IPS DF 19.7 (cell line): ENCODE measurements at places on chromosomes 11 and 22.

GRCh38 chr11:96708219-96708878, 318.5 kb downstream of the JRKL start:
- no peak for DNase-seq

DNA sequence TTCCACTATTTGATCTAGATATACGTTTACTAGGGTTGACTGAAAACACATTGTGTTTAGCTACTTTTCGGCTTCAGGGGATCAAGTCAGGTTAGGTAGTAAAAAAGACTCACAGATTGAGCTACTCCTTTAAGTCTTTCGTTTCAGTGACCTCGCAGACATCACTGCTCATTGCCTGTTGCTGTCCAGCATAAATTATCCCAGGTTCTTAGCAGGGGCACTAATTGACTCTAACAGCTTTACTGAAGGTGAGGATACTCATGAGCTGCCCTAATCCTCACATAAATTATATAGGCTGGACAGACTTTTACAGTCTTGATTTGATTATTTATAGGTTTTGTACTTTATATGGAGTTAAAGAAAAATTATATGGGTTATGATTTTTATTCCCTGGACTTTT, 3.7 kb downstream of the CARD18 start:
- no peak for DNase-seq

- DNase-seq, result no peak
These were observed 24.2 kb downstream of the C22orf31 start for GRCh38 chr22:29037340-29037932.

DNA sequence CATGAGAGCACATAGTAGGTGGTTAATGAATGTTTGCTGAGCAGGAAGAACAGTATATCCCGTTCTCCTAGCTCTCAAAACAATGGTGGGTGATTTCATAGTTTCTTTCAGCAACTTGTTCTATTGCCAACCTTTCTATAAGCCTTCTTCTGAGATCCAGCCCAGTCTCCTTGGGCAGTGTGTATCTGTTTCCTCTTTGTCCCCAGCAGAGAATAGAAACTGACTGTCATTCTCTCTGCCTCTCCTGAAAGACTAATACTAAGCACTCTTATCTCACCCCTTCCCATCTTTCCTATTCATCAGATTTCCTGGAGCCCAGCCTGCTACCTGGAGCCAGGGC, 272.9 kb downstream of the ST3GAL4 start:
- no peak for DNase-seq

DNA sequence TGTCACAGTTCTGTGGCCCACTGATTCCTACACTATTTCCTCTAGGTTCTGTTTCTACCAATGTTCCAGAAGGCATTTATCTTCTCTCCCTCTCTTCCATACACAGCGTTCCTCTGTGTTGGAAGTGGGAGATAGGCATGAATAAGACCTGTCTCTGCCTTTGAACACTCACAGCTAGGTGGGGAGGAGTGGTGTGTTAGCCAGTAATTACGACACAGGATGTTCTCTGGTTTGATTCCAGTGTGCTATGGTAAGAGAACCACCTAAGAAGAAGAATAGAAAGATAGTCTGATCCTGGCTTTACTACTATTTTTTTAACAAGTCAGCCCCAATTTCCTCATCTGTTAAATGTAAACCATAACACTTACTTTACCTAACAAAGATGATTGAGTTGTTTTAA, 200.2 kb upstream of the MTMR2 start:
- DNase-seq, result no peak

GRCh38 chr11:114168691-114169090, 109.2 kb downstream of the ZBTB16 start:
- no peak for DNase-seq

DNA sequence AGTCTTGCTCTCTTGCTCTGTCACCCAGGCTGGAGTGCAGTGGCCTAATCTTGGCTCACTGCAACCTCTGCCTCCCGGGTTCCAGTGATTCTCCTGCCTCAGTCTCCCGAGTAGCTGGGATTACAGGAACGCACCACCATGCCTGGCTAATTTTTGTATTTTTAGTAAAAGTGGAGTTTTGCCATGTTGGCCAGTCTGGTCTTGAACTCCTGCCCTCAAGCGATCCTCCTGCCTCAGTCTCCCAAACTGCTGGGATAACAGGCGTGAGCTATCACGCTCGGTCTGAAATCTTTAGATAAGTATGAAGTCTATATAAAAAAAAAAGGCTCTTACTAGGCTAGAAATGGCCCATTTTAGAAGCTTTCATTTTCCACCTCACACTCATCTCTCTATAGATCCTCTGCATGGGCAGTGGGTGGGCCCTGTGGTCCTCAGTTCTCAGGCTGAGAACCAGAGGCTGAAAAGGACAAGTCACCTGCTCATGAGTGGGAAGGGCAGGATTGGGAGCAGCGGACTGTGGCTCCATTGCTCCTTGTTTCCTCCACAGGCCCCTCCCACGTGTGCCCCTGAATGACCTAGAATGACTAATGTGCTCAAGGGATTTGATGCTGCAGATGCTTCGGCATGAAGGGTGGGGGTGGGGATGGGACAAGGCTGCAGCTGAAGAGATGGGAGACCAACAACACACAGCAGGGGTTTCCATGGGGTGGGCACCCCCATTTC, 19.8 kb upstream of the PRAME start:
- no peak for DNase-seq

GRCh38 chr22:17964643-17965042, 59.7 kb downstream of the MICAL3 start:
- DNase-seq, result no peak

DNA sequence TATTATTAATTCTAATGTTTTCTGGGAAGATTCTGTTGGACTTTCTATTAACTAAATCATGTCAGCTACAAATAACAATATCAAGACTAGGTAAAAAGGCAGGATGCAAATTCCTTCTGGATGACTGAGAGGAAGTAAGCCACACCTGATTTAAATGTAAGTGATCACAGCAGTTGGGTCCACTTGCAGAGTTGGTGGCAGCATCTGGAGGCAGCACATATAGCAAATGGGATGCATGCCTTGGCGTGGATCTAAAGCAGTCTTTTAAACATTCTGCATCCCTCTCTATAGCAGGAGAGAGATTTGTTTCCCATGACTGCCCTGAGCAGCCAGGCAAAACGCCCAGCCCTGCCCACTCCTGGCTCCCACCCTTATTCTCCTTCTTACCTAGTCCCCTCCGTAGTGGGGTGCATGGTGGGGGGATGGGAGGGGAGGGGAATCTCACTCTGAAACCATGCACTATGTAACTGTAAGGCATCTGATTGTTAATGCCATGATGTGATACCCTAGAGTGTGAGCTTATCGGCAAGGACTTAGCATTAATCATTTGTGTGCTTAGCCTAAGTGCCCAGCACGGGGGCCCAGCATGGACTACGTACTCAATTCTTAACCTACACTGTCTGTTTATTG, 130.3 kb downstream of the EFCAB6 start:
- DNase-seq, result peak; percentile 25

GRCh38 chr11:17921659-17922415, 91.0 kb downstream of the SERGEF start:
- no peak for DNase-seq

DNA sequence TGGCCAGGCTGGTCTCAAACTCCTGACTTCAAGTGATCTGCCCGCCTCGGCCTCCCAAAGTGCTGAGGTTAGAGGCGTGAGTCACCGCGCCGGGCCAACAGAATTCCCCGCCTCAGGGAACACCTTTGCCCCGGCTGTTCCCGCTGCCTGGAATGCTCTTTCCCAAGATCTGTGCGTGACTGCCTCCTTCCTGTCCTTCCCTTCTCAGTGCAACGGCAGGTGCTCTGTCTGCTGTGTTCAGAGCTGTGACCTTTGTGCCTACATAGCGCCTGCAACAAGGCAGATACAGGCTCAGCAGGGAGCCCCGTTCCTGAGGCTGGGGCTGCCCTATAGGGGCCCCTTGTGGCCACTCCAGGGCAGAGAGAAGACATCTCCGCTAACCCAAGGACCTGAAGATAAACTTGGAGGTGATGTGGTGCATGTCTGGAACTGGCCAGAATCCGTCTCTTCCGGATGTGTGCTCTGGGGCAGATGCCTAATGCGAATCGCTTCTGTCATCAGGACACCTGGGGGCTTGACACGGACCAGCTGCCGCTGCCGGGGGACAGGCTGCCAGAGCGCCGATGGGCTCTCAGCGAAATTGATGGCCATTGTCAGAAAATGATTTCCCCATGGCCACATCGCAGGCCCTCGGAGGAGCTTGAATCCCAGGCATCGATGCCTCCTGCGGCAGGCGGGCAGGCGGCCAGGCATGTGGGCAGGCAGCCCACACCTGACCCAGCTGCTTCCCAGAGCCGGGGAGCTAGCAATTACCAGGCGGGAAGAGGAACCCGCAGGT, 43.5 kb upstream of the TCF20 start:
- peak; percentile 85 for DNase-seq

DNA sequence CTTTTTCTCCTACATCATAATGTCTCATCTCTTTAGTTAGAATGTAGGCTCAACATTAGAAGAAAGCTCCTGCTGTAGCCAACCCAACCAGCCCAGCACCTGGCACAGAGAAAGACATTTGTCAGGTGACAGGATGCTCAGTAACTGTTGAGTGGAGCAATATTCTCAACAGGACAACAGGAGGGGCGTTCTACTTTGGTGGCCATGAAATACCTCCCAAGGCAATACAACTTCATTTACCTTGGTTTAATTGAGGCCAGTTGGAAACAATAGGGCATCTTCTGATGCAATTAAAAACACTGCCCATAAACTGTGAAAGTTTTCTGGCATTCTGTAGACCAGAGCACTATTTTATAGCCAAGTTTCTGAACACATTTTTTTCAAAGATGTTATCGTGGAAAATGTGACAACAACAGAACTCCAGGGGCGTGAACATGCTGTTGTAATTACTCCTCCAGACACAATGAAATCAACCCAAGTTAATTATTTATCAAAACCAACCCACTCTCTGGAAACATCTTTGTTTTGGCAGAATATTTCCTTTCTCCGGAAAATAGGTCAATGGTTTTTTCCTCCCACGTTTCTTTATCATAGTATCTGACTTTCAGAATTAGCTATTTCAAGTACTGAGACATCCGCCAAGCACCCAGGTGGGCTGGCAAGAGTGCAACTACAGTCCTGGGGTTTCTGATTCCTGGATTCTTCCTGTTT, 538.1 kb downstream of the SOX6 start:
- DNase-seq, result no peak

DNA sequence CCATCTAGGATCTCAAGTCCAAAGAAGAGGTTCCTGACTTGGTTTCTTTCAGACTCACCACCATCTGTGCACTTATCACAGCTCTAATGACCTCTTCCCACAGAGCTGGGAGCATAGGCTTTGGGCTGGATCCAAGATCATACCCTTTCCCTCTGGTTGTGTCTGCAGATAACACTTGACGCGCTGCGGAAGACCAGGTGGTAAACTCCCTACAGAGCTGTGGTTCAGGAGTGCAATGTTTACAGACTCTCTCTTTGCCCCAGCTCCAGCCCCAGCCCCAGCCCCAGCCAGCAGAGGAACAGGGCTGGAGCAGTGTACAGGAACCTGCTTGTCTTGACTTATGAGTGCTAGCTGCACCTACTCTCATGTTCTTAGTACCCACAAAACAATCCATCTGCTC, 274.4 kb upstream of the SYN3 start:
- DNase-seq, result no peak

DNA sequence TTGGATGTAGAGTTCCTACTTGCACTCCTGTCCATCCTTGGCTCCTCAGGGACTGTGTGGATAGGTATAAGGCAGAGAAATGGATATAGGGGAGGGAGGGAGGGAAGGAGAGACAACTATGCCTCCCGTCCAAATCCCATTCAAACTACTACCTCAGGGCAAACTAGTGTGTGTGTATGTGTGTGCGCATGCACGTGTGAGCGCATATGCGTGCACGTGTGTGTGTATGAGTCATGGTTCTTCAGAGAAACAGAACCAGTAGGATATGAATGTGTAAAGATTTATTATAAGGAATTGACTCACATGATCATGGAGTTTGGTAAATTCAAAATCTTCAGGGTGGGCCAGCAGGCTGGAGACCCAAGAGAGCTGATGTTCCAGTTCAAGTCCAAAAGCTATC, 42.2 kb upstream of the DRD2 start:
- DNase-seq, result no peak

- DNase-seq, result no peak
These were observed 3.2 kb downstream of the CD6 start for GRCh38 chr11:60974726-60975125.

DNA sequence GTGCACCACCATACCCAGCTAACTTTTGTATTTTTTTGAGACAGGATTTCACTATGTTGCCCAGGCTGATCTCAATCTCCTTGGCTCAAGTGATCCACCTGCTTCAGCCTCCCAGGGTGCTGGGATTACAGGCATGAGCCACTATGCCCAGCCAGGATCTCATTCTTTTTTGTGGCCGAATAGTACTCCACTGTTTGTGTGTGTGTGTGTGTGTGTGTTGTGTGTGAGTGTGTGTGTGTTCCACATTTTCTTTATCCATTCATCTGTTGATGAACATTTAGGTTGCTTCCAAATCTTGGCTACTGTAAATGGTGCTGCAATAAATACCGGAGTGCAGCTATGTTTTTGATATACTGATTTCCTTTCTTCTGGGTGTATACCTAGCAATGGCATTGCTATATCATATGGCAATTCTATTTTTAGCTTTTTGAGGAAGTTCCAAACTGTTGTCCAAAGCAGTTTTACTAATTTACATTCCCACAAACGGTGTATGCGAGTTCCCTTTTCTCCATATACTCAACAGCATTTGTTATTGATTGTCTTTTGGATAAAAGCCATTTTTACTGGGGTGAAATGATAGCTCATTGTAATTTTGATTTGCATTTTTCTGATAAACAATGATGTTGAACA, 105.4 kb downstream of the TTC28 start:
- DNase-seq, result no peak

DNA sequence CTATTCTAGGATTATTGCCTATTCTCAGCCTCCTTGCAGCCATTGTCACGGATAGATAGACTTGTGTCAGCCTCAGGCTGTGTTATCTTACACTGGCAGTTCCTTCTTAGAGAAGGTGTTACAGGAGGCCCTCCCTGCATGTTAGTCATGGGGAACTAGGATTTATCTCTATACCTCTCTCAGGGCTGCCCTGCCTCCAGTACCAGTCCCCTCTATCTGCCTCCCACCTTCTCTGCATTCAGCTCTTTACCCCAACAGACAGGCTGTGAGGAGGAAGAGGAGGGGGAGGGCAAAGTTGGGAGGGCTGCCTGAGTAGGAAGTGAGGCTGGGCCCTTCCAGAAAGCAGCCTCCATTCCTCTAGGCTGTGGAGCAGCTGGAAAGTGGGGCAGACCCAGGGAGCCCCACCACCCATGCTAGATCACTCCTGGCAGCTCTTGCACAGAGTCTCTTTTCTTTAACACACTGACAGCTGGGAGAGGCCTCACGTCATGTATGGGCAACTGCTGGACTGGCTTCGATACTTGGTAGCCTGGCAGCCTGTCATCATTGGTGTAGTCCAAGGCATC, 2.9 kb upstream of the IL18BP start:
- no peak for DNase-seq

- no peak for DNase-seq
These were observed 51.6 kb downstream of the RPUSD4 start for GRCh38 chr11:126159719-126160344.

GRCh38 chr11:120709808-120710207, 198.3 kb downstream of the GRIK4 start:
- no peak for DNase-seq

DNA sequence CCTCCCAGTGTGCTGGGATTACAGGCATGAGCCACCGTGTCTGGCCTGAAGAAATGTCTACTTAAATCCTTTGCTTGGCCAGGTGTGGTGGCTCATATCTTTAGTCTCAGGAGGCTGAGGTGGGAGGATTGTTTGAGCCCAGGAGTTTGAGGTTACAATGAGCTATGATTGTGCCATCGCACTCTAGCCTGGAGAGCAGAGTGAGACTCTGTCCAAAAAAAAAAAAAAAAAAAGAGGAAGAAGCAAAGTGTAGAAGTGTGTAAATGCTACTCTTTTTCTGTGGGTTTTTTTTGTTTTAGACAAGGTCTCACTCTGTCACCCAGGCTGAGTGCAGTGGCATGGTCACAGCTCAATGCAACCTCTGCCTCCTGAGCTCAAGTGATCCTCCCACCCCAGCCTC, 6.4 kb upstream of the ATG16L2 start:
- no peak for DNase-seq
